Activated T-cell treated with anti-CD3 and anti-CD28 coated beads, Interleukin-2, amount 50 U/mL, for 1 hour (primary cell): ENCODE measurements at places on chromosomes 6 and 20.

DNA sequence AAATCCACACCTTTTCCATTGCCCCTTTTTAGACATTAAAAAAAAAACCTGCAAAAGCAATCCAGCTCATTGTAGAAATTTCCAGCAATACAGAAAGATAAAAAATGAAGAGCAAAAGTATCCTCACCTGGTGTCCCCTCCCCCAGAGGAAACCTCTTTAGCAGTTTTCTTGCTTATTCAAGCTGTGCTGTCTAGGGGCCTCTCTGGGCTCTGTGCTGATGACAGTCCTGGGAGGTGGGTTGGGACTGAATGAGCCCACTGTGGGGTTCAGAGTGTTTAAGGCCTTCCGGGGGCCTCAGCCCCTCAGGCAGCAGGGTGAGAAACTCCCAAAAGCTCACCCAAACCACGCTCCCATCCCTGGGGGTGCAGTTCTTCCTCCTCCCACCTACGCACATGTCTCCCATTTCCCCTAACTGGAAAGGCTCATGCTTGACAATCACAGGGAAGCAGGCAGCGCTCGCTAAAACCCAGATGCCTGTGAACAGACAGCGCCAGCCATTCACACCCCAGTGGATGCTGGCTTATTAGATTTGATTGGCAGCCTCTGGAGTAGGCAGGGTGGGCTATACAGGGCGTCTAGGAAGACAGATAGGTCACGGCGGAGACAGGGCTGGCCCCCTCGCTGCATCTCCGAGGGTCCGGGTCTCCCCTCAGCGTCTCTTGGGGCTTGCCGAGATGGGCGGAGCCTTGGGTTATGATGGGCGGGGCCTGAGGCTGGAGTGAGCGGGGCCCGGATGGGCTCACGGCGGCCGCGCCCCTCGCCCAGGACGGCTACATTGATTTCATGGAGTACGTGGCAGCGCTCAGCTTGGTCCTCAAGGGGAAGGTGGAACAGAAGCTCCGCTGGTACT lies 4.6 kb downstream of the GUCA1A start:
- peak; percentile 29 for DNase-seq

GRCh38 chr6:169177516-169178166 lies 76.0 kb downstream of the THBS2 start:
- DNase-seq: no peak

DNA sequence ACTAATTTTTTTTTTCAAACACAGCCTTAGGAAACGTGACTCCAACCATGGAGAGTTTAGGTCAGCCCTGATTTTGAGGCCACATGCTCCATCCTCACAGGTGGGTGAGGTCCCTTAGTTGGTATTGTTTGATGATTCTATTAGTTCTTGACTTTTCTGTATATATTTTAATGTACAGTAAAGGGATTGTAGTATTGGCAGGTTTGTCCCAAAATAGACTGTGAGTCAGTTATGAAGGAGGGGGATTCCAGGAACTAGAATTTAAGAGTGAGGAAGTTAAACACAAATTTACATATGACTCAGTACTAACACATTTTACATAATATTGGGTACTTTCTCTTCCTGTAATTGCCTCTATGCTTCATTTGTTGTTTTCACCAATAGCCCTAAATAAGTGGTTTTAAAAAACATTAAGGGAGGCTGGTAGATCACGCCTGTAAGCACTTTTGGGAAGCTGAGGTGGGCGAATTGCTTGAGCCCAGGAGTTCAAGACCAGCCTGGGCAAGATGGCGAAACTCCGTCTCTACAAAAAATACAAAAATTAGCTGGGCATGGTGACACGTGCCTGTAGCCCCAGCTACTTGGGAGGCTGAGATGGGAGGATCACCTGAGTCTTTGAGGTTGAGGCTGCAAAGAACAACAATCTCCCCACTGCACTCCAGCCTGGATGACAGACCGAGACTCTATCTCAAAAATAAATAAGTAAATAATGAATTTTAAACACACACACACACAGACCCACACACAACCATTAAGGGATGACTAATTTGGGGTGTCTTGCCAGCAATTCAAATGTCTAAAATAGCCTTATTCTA lies 81.8 kb downstream of the SGK1 start:
- DNase-seq: no peak

DNA sequence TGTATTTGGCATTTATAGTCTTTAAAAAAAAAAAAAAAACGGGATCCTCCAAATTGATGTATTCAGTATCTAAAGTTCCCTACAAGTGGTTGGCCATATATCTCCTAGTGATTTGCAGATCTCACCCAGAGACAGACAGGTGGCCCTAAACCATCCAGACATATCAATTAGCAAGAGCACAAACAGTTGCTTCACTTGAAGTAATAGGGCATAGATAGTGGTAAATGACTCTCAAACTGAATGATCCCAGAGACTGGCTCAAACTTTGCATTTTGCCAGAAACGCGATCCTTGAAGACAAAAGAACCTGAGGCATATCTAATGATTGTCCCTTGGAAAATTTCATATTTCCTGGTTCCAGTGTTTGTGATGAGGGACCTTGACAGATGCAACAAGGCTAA lies 54.6 kb downstream of the HMGCLL1 start:
- DNase-seq: no peak

- DNase-seq: no peak
These were observed 253.0 kb downstream of the NKAIN2 start for GRCh38 chr6:124056407-124057334.

- DNase-seq: no peak
These were observed 22.5 kb downstream of the THBS2 start for GRCh38 chr6:169230946-169231789.

DNA sequence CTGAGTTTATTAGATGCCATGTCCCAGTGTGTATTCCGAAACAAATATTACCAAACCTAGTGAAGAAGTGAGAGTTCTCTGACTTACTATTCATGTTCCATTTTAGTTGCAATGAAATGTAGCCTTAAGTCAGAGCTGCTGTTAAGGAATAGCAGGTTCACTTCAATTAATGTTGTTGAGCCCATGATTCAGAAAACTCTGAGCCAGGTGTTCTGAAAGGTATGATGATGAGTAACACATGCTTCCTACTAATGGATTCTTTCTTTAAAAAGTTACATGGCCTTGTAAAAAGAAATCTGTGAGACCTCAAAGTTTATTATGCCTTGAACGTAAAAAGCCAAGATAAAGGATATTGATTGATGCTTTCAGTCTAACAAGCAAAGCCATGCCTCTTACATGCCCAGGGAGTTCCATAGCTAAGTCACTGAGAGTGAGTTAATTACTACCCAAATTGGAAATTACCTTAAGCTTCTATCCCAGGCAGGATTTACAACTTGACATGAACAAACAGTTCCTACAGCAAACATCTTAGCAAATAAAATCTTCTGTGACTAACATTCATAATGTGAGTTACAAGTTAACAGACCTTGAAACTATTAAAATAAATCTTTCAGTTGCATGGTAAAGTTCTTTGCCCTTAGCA lies 122.9 kb downstream of the AKAP7 start:
- no peak for DNase-seq

DNA sequence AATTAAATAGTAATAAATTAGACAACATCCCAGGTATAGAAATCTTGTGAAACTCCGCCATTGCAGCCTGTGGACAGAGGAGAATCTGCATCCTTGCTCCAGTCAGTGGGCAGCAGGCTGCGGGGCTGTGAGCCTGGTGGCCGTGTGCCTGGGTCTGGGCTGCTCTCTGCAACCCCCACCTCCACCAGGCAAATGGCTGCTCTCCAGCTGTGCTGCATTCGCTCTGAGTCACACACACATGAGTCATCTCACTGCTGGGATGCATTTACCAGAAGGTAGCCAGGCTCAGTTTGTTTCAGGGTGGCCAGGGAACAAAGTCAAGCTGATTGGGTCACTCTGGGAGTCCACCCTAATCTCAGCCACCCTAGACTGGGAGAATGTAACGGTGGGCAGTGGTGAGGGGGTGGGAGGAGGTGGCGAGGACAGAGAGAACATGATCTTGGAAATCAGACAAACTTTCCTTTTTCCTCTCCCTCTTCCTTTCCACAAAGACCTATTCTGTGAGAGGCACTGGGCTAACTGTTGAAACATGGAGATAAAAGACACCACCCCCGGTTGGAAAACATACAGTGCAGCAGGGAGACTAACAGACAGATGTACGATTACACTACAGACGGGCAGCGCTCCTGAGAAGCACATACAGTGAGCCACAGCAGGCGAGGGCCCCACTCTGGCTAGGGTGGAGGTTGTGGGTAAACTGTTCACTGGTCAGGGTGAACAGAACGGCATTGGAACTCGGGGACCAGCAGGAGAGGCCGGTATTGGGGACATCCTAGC lies 59.2 kb downstream of the TRAM2 start:
- DNase-seq: no peak

DNA sequence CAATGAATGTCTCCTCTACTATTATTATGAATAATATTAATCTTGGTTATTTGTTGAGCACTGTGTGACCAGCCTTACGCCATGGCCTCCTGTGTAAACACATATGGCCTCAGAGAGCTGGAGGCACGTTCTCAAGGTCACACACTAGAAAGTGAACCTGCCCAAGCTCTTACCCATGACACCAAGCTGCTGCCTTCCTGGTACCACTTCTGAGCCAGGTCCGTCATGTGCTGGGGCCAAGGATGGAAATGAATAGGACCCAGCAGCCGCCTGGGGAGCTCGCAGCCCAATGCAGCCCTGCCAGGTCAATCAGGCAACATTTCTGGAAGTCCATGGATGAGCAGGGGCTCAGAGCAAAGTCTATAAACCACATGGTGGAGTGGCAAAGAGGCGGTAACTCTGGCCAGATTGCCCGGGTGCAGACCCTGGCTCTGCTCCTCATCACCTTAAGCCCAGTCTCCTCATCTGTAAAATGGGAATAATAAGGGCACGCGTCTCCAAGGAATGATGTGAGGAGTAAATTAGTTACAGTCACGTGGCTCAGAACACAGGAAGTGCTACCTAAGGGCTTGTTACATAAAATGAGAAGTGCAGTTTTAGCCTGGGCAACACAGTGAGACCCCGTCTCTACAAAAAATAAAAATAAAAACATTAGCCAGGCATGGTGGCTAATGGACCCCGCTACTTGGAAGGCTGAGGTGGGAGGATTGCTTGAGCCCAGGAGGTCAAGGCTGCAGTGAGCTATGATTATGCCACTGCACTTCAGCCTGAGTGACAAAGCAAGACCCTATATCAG lies 61.5 kb downstream of the JPH2 start:
- no peak for DNase-seq

GRCh38 chr6:26607434-26608230 lies 10.9 kb downstream of the ABT1 start:
- DNase-seq: peak; percentile 38

DNA sequence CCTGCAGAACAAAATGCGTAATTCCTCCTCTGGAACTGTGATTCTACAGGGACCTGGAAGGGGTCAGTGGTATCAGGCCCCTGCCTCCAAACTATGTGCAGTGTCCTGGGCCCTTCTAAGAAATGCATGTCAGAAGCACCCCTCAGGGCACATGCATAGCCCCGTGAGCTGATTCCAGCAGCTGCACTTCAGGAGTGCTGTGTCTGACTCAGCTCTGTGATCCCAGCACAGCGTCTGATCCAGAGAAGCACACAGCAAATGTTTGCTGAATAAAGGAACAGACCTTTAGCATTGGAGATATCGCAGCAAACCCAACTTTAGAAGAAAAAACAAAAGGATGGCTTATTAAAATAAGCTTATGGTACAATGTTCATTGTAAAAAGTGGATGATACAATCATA lies 15.8 kb upstream of the MAFB start:
- no peak for DNase-seq

DNA sequence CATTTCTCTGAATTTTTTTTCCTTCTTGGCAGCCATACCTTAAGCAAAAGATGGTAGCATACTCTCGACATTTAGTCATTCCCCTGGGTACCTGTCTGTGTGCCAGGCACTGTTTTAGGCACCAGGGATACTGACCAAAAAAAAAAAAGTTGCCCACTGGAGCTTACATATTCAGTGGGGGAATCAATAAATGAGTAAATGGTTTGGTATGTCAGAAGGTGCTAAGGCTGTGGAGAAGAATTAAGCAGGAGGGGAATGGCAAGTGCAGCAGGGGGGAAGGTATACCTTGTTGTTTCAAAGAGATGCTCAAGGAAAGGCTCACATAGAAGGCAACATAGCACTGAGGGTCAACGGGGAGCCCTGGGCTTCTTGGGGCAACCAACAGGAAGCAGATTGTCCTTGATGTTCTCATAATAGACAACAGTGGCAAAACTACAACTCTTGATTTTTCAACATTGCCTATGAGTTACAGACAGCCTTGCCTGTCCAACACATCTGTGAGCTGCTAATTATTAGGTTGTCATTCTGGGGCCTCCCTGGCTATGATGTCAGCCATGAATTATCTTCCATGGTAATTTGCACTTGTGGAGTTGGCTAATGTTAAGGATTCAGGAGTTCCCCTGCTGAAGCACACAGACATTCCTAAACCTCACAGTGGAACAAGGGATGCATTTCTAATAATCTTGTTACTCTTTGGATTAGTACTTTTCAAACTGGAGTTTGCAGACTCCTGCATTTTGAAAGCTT lies 19.6 kb downstream of the NT5E start:
- no peak for DNase-seq

- no peak for DNase-seq
These were observed 426.9 kb upstream of the RNF217 start for GRCh38 chr6:124535299-124535698.

GRCh38 chr6:121042766-121043165 lies 291.5 kb downstream of the TBC1D32 start:
- no peak for DNase-seq

DNA sequence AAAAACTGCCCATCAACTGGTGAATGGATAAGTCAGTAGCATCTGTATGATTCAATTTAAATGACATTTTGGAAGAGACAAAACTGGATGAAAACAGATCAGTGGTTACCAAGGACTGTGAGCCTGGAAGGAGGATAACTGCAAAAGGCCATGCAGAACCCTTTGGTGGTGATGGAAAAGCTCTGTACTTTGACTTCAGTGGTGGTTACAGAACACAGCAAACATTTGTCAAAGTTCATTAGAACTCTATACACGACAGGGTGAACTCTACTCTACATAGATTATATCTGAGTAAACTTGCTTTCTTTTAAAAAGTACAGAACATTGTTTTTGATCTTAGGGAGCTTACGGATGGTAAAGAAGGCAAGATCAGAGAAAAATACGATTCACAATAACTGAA lies 111.9 kb upstream of the HTR1E start:
- no peak for DNase-seq

- no peak for DNase-seq
These were observed 114.0 kb downstream of the PDSS2 start for GRCh38 chr6:107345393-107345792.

DNA sequence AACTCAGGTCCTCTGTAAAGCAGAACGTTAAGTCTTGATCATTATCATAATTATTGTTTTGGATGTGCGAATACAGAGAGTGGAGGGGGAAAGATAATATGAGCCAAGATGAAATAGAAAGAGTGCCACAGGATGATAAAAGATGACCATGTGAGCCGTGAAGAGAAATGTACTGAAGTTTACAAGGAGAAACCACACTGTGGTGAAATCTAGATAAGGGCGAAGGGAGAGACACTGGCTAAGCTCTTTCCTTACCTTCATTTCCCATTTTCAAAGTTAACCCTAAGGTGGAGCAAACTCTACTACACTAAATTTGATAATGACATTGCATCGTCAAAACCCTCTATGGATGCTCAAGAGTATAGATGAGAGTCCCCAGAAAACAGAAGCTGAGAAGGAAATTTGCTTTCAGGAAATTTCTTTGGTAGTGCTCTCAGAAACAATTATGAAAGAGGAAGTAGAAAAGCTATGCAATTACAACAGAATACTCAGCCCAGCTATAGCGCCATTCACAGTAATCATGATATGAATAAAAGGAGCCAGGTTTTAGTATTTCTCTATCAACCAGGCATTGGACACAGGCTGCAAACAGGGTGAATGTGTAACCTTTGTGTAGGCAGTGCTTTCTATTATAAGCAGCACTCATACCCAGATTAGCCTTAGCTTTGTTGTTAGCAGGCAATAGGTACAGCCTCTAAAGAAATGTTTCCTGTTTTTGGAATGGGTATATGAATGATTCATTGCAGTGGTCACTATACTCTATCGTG lies 1080.7 kb downstream of the GRIK2 start:
- DNase-seq: no peak
